Activated CD4-positive, alpha-beta T cell treated with anti-CD3 and anti-CD28 coated beads, Interleukin-2, amount 10 ng/mL, durations not matched to agents 7 days and 5 days (primary cell): ENCODE measurements at places on chromosomes 5 and 9.

GRCh38 chr9:127033789-127034188 is 88.6 kb downstream of the ANGPTL2 start:
- no peak for DNase-seq
- no peaks in the 10 kb centered on the region for H3K36me3 ChIP-seq
- no peak overlapping the region for H3K27ac ChIP-seq
- H3K4me1 ChIP-seq, result no peaks in the 10 kb centered on the region
- H3K4me3 ChIP-seq, result no peak overlapping the region

DNA sequence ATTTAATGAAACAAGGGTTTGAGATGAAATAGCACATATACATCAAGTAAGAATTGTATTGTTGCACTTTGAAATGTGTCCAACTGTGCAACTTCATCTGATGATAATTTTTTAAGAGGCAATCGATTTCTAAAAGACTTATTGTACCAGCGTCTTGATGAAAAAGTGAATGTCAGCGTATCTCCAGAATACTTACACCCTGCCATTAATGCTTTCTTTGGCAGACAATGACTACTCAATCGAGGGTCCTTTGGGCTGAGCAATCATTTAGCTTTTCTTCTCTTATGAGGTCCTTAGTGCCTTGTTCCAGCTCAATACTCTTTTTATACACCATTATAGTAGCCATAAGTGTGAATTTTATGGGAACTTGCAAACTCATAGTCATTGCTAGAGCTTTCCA is 4.7 kb downstream of the TLE1 start:
- H3K36me3 ChIP-seq, result no peaks in the 10 kb centered on the region
- H3K4me1 ChIP-seq, result peaks cover 21% of the 10 kb centered on the region
- no peak overlapping the region for H3K27ac ChIP-seq
- no peak overlapping the region for H3K4me3 ChIP-seq
- DNase-seq, result no peak

- DNase-seq, result no peak
- no peak overlapping the region for H3K27ac ChIP-seq
- H3K27me3 ChIP-seq, result no peaks in the 10 kb centered on the region
- peaks cover 27% of the 10 kb centered on the region for H3K4me1 ChIP-seq
- peaks cover 17% of the 10 kb centered on the region for H3K36me3 ChIP-seq
These were observed 15.8 kb downstream of the AFF4 start for GRCh38 chr5:132947671-132948070.

GRCh38 chr5:56557198-56557597 is 258.2 kb upstream of the MAP3K1 start:
- H3K4me1 ChIP-seq, result no peaks in the 10 kb centered on the region
- no peak for DNase-seq
- H3K27ac ChIP-seq, result no peak overlapping the region
- no peaks in the 10 kb centered on the region for H3K36me3 ChIP-seq

DNA sequence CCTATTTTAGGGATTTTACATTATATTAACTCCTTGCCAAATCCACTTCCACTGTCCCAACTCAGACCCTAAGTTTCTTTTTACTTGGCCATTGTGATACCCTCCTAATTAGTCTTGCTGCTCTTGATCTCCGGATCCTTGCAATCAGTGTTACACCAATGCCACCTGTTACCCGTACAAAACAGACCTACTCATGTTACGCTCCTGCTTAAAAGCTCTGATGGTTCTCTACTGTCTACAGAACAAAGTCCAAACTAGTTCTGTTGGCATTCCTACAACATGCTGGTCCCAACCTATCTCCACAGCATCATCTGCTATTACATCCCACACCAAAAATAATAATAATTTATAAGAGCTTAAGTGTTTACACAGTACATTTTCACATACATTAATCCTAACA is 9.8 kb downstream of the ECPAS start:
- H3K4me3 ChIP-seq, result no peak overlapping the region
- peaks cover 21% of the 10 kb centered on the region for H3K4me1 ChIP-seq
- H3K27me3 ChIP-seq, result no peaks in the 10 kb centered on the region
- H3K36me3 ChIP-seq, result peaks cover 11% of the 10 kb centered on the region
- DNase-seq, result no peak
- no peak overlapping the region for H3K27ac ChIP-seq

GRCh38 chr9:95504053-95504963 is 12.5 kb downstream of the PTCH1 start:
- DNase-seq, result no peak
- H3K4me3 ChIP-seq, result peak overlapping the region; percentile 3
- H3K36me3 ChIP-seq, result peaks cover 1% of the 10 kb centered on the region
- peaks cover 62% of the 10 kb centered on the region for H3K27me3 ChIP-seq
- peaks cover 24% of the 10 kb centered on the region for H3K4me1 ChIP-seq
- no peak overlapping the region for H3K27ac ChIP-seq
